ENCODE measurements at places on chromosomes 3 and 15.
A peak's percentile ranks its signal among the peaks of the same experiment; 100 is the strongest.

GRCh38 chr3:124650798-124651197 lies 79.5 kb upstream of the UMPS start:
- no peak for DNase-seq

DNA sequence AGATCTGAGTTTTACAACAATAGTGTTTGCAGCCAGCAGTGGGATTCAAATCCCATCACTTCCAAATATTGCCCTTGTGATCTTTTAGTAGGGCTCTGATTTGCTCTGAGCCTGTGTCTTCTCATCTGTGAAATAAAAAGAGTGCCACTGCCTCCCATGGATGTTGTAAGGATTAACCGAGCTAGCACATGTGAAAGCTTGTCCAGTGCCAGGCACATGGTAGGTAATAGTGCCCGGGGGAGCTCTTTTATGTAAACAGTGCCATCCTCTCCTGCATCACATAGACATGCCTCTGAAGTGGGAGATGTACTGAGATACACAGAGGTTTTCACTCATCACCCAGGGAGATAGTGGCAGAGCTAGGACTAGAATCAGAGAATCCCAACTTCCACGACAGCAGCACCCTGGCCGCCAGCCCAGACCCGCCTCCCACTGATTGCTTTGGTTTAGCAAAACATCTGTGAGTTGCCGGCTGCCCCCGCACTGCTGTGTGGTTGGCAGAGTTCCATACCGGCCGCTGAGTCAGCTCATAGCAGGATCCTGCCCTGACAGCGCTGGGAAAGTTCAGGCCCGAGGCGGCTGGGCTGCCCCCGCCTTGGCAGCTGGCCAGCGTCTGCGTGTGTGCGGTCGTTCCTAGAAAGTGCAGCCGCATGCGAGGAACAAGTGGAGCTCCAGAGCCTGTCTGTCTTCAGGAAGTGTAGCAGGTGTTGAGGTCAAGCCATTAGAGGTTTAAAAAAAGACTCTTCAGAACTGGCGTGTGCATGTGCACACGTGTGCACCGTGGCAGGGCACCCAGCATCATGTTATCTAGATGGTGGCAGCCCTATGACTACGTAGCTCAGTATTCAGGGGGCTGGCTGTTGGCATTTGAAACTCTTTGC lies 5.0 kb downstream of the ARID3B start:
- DNase-seq, result peak; percentile 86

GRCh38 chr3:44915702-44916438 lies 41.5 kb downstream of the TGM4 start:
- DNase-seq, result no peak

- DNase-seq, result no peak
Measured at GRCh38 chr3:55721716-55722484, 234.8 kb upstream of the WNT5A start.

GRCh38 chr3:38907426-38907825 lies 91.4 kb upstream of the SCN10A start:
- no peak for DNase-seq

- DNase-seq, result no peak
Measured at GRCh38 chr15:35136321-35137189, 51.5 kb upstream of the NANOGP8 start.

DNA sequence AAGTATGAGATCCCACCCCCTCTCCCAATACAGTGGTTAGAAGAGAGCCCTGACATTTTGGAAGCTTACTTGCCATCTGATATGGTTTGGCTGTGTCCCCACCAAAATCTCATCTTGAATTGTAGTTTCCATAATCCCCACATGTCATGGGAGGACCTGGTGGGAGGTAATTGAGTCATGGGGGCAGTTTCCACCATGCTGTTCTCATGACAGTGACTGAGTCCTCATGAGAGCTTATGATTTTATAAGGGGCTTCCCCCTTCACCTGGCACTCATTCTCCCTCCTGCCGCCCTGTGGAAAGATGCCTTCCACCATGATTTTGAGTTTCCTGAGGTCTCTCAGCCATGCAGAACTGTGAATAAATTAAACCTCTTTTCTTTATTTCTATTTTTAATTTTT lies 28.8 kb upstream of the HES1 start:
- no peak for DNase-seq

GRCh38 chr3:177050501-177051237 lies 146.6 kb downstream of the TBL1XR1 start:
- DNase-seq, result peak; percentile 5

DNA sequence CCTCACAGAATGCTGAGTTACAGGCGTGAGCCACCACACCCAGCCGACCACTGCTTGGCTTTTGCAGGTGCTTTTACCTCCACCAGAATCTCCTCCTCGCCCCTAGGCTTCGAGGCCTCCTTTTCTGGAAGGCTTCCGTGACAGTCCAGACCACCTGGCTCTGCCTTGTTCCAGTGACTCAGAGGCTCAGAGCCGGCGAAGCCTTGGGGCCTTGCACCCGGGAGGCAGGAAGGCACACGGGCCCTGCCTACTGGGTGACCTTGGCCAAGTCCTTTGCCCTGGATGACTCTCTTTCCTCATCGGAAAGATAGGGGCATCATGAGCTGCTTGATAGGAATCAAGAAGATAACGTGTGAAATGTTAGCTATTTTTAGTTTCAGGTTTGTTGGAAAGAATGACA lies 31.3 kb upstream of the FURIN start:
- no peak for DNase-seq

DNA sequence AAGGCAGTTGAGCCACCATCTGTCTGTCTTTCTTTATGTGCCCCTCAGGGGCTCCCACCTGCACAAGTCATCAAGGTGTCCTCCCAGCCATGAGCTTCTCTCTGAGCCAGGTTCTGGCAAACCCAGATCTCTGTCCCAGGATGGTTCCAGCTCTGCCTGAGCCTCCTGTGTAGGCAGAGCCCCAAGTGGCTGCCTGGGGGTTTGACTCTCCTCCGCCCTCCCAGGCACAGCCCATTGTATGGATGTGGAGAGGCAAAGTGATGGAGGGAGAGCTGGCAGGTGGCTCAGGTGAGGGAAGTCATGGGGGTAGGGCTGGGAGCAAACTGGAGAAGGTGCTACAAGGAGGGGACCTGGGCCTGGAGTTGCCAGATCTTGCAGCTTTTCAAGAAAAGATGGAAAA lies 56.9 kb downstream of the GRIP2 start:
- DNase-seq, result no peak

- DNase-seq, result peak; percentile 8
Measured at GRCh38 chr15:101156509-101157159, 95.2 kb downstream of the CHSY1 start.

- no peak for DNase-seq
Measured at GRCh38 chr3:139231555-139232281, 112.1 kb upstream of the MRPS22 start.

DNA sequence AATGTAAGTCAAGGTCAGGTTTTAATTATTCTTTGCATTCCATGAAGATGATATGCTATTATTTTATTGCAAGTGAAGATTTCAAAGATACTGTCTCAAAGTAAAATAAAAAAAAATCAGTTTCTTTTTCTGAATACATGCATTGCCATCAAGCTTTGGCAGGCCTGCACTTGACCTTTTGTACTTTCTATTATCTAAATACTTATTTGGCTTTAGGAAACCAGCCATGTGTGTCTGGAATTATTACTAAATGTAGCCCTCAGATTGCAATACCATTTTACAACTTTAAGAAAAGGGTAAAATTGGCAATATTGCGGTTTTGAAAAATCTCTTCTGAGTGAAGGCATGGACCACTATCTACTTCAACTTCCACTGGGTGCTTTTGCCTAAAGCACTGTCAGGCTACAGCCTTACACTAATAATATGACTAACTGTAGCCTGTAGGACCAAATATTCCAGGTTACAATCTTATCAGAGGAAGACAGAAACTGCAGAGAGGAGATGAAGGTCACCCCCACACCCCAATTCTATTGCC lies 349.4 kb upstream of the DCBLD2 start:
- no peak for DNase-seq

- no peak for DNase-seq
Measured at GRCh38 chr3:142982038-142982773, 18.7 kb upstream of the PAQR9 start.

- no peak for DNase-seq
Measured at GRCh38 chr3:176964661-176965060, 232.6 kb downstream of the TBL1XR1 start.

DNA sequence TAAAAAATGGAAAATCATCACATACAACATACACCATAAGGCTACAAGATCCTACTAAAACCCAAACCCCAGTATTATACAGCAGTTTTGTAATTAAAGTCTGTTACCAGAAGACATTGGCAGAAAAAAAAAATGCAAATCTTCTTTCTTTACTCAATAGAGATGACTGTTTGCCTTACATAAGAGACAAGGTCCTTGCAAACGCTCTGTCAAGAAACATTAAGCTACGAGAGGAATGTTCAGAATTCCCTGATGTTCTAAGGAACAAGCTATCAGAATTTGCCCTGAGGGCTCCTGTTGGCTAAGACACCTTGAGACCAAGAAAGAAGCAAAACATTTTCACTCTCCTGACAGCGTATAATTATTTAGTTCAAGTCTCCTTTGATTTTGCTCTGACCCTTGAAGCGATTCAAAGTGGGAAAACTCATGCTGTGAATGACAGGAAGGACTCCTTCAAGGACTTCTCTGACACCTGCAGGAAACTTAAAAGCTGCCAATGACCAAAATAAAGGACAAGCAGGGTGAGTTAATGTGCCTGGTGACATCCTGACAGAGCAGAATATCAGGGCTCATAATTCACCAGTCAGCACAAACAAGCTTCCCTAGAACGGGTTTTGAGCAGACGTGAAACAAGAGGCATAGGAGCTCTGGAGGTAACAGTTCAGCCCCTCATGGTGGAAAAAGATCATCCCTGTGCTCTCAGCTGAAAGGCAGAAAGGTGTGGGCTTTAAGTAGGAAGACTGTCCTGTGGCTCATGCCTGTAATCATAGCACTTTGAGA lies 2.5 kb downstream of the SCAMP2 start:
- DNase-seq, result no peak

- DNase-seq, result no peak
Measured at GRCh38 chr3:42875325-42876151, at the start of gene CYP8B1. Gene CYP8B1 (minus strand): TSS chr3:42875879. CDS start chr3:42875816, 63 bp downstream.

GRCh38 chr3:41195946-41196345 lies 3.4 kb upstream of the CTNNB1 start:
- no peak for DNase-seq

DNA sequence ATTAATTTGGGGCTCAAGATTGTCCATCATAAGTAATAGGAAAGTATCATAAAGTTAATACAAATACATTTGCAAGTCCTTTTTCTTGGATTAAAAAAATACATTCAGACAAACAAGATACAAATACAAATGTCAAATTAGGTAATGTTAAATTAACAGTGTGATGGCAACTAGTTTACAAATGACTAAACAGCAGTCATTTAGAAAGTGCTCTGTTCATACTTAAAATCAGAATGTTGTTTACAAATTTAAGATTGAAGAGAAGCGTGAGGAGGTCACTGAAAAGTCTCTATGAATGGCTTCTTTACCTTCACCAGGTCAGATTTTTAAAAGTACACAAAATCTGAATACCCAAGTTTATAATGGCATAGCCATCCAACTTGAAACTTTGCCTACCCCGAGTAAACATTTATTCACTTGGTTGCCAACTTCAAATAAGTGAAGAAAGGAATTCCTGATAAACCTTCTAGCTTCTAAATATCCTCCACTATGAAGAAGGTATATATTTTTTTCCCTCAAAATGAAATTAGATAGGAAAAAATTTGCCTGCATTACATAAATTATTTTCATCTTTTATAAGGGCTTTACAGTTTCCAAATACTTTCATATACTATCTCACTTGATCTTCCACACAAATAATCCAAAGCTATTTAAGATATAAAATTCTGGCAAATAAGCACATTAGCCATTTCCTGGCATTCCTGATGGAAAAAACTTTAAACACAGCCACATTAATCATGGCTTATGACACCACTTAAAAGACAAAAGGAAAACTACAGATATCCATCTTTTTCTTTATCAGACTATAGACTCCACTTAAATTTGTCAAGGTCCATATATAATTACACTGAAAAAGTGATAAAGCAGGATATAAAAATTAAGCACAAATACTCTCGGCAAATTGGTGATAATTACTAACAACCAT lies 11.5 kb upstream of the NEK10 start:
- no peak for DNase-seq

DNA sequence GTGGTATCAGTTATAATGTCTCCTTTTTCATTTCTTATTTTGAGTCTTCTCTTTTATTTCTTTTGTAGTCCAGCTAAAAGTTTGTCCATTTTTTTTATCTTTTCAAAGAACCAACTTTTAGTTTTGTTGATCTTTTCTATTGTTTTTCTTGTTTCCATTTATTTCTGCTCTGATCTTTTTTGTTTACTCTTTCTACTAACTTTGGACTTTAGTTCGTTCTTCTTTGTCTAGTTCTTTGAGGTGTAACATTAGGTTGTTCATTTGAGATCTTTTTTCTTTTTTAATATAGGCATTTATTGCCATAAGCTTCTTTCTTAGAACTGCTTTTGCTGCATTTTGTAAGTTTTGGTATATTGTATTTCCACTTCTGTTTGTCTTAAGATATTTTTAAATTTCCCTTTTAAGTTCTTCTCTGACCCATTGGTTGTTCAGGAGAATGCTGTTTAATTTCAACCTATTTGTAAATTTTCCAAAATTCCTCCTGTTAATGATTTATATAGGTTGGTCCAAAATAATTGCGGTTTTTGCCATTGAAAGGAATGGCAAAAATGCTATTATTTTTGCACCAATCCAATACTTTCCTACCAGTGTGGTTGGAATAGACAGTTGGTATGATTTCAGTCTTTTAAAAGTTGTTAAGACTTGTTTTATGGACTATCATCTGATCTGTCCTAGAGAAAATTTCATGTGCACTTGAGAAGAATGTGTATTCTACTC lies 51.2 kb downstream of the KAT2B start:
- DNase-seq, result no peak
